ENCODE measurements at places on chromosomes 2 and 18.
A peak's percentile ranks its signal among the peaks of the same experiment; 100 is the strongest.

DNA sequence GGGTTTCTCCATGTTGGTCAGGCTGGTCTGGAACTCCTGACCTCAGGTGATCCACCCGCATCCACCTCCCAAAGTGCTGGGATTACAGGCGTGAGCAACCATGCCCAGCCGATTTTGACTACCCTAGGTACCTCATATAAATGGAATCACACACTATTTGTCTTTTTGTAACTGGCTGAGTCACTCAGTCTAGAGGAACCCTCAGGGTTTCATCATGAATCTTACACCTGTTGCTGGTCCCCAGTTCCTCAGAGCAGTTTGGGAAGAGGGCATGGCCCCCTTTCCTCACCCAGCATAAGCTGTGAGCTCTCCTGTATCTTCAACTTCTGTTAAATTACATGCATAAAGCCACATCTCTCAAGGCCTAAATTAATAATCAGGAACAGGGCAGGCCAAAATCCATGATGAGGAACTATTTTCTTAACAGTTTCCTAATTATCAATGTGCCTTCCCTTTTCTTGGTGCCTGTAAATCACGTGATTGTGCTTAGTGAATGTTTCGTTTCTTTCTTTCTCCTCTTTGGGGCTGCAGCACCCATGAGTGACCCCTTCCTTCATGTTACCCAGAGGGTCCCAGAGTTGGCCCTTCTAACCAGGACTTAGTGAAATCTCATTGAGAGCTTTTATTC is 20.9 kb downstream of the DYSF start:
- no peak for DNase-seq

DNA sequence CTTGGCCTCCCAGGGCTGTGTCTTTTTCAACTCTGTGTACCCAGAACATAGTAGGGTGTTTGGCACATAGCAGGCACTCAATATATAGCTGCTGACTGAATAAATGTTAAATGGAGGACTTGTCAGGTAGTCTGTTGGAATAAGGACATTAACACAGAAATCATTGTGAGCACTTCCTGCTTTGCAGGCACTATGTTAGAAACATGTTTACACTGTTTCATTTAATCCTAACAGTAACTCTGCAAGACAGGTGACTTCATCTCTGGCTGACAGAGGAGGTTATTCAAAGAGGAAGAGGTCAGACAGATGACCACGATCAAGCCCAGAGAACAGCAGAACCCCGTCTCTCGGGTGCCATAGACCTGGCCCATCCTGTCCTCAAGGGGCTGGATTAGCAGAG is 28.0 kb upstream of the PIEZO2 start:
- DNase-seq = no peak

GRCh38 chr2:69567157-69567908 is 76.2 kb downstream of the AAK1 start:
- DNase-seq = peak; percentile 55

GRCh38 chr2:155825876-155826275 is 506.6 kb downstream of the NR4A2 start:
- DNase-seq = no peak

- DNase-seq = no peak
These were observed 272.6 kb upstream of the DSEL start for GRCh38 chr18:67789165-67789545.
